Stimulated activated CD8-positive, alpha-beta memory T cell treated with anti-CD3 and anti-CD28 coated beads, Interleukin-7, amount 100 ng/mL, for 1 hour (primary cell): ENCODE measurements at places on chromosomes 1 and 21.

GRCh38 chr1:13700521-13701270 lies 708 bp downstream of the PRDM2 start:
- peak; percentile 11 for DNase-seq

- no peak for DNase-seq
Observed at GRCh38 chr1:178237121-178237520, 143.2 kb downstream of the RASAL2 start.

DNA sequence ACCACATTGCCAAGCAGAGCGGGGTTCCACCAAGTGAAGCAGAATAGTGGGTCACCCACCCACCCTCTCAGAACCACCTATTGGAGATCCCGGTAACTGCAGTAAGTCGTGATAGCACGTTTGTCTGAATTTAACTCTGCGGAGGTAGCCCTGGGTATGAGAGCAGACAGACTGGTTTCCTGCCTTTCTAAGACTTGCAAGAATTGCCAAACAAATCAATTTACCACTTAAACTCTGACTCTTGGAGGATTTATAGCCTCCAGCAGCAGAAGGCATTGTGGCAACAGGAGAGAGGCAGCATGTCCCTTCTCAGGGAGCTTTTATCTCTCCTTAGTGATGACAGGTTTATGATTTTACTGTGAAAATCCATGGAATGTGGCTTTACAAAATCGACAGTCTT lies 287.9 kb upstream of the FMN2 start:
- no peak for DNase-seq

GRCh38 chr1:42966688-42967612 lies 8.3 kb upstream of the SLC2A1 start:
- DNase-seq, result no peak

DNA sequence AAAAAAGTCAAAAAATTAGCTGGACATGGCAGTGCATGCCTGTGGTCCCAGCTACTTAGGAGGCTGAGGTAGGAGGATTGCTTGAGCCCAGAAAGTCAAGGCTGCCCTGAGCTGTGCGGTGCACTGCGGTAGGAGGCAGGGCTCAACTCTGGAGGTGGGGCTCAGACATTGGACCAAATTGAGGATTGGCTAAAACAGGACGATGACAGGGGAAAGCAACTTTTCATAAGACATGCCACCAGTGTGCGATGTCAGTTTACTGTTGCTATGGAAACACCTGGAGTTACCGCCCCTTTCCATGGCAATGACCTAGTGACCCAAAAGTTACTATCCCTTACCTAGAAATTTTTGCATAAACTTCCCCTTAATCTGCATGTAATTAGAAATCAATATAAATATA lies 85.3 kb downstream of the DISP3 start:
- DNase-seq, result no peak

DNA sequence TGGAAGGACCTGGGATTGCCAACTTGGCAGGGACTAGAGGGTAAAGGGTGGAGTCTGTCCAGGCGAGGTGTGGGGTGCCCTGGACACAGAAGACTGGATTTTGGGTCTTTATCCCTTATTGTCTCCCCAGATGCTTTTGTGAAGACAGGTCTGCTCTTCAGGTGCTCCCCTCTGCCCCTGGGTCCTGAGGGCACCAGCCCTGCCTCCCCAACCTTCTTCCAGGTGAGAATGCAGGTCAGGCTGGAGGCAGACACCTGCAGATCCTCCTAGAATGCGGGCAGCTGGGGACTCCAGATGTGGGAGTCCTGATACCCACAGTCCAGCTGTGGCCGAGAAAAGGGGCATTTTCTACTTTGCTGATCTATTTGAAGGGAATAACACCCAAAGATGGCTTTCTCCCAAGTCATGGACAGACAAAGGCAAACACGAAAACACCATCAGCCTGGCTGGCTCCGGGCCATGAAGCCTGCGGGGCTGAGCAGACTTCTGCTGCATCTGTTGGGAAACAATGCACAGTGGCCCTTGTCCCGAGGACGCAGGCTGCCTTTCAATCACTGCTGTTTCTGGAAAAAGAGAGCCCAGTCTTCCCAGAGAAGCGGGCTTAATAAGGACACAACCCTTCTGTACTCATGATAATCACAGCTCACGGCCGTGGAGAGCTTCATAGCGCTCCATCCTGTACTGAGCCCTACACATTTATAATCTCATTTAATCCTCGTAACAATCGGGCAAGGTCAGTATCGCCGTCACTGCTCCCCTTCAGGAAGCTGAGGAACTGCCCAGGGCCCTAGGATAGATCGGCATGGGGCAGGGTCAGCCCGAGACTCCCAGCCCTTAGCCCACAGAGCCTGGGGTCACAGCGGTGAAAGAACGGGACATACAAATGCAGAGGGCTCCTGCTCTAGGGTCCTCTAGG lies 62.0 kb upstream of the ABCG1 start:
- DNase-seq, result no peak

GRCh38 chr1:54798769-54799641 lies 2.1 kb downstream of the TTC22 start:
- DNase-seq, result no peak

GRCh38 chr1:64659478-64660138 lies 85.3 kb upstream of the RAVER2 start:
- DNase-seq, result no peak

DNA sequence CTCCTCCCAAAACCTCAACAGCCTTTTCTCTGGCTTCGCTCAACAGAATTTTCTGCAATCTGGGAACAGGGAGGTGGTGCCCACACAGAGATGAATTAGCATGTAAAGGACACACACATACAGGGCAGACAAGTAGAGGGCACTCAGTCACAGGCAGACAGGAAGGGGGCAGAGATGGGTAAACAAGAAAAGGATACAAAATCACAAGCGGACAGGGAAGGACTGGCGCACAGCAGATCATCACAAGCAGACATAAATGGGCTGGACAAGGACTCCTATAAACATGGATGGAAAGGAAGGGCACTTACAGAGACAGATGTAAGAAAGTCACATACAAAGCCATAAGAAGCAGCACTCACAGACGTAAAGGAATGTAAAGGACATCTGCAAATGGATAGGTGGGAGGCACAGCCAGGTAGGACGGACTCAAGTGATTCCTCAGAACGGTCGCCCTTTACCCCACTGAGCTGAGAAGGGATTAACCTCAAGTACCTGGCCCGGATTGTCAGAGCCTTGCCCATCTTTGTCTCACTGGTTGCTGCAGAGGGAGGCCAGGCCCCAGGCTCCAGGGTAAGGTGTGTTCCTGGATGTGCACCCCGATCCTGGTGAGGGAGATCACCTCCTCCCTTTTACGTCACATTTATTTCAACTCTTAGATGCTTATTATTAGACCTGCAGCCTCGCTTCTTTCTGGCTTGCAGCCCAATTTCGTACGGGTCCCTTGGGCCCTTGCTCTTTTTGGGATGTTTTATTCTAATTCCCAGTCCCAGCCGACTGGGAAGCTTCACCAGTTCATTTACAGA lies 836 bp upstream of the PRCC start:
- no peak for DNase-seq

DNA sequence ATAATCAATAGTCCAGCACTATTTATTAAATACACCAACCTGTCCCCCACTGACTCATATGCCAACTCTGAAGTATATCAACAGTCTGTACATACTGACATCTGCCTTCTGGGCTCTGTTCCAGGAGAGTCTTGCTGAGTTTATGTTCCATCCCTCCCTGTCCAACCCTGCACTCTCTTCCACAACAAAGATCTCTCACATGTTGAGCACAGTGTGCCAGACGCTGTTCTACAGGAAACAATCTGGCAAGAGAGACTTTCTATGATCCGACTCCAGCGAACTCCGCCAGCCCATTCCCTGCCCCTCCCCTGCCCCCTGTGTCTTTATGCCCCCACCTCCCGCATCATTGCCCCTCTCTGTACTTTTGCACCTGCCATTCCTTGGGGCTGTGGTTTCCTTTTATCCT lies 3.4 kb downstream of the LACTBL1 start:
- DNase-seq, result no peak

DNA sequence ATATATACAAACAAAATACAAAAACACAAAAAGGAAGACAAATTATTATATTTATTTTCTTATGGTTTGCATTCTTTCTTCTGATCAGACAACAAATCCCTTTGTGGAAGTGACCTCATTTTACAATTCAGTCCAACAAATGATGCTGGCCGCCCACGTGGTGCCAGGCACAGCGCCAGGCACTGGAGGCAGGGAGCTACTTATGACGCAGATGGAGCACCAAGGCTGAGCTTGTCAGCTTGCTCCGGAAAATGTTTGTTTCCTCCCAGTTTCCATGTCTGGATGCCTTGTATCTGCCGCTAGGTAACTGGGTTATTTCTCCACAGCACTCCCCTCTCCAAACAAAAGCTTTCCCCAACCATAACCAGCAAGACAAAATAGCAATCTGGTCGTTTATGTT lies 30.7 kb upstream of the CD34 start:
- DNase-seq, result no peak

DNA sequence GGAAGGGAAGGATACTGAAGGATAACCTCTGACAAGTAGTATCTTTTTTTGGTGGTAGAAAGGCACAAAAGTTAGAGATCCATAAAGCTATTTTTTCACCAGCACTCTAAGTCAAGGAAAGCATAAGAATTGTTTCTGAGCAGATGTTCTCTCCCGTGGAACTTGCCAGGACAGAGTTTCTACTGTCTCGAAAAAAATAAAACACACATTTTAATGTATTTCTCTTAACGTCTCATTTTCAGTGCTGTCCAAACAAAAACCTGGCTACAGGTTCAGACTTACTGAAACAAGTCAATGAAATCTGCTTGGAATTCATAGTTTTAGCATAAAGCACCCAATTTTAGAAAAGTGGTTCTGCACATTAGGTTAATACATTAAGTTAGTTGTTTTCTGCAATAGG lies 338.3 kb downstream of the LTN1 start:
- no peak for DNase-seq

DNA sequence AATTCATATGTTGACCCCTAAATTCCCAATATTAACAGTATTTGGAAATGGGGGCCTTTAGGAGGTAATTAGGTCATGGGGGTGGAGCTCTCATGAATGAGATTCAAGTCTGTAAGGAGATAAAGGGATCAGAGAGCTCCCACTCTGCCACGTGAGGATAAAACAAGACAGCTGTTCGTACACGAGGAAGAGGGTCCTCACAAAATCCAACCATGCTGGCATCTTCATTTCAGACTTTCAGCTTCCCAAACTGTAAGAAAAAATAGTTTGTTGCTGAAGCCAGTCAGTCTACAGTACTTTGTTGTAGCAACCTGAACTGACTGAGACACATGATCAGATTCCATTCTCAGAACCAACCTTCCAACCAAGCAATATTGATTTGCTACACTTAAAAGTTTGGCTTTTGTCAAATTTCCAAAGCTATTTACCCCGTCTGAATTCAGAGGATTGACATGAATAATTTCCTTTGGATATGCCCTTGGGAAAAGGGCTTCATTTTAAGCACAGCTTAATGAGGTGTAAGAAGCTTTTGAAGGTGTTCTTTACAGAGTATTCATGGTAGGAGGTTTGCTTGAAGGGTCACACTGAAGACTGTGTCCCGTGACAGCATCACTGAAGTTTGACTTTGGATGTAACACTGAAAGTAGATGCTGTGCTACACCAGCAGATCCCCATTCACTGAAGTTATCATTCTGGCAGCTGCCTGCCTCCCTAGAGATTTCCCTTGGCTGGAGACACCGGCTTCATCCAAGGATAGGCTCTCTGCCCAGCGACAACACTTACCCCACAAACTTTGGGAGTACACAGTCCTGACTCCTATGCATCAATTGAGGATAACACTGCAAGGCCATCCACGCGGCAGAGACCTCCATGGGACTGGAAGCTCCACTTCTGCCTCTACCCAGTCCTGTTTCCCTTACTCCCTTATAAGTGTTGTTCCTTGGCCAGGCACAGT lies 4.9 kb upstream of the OMA1 start:
- DNase-seq, result no peak

DNA sequence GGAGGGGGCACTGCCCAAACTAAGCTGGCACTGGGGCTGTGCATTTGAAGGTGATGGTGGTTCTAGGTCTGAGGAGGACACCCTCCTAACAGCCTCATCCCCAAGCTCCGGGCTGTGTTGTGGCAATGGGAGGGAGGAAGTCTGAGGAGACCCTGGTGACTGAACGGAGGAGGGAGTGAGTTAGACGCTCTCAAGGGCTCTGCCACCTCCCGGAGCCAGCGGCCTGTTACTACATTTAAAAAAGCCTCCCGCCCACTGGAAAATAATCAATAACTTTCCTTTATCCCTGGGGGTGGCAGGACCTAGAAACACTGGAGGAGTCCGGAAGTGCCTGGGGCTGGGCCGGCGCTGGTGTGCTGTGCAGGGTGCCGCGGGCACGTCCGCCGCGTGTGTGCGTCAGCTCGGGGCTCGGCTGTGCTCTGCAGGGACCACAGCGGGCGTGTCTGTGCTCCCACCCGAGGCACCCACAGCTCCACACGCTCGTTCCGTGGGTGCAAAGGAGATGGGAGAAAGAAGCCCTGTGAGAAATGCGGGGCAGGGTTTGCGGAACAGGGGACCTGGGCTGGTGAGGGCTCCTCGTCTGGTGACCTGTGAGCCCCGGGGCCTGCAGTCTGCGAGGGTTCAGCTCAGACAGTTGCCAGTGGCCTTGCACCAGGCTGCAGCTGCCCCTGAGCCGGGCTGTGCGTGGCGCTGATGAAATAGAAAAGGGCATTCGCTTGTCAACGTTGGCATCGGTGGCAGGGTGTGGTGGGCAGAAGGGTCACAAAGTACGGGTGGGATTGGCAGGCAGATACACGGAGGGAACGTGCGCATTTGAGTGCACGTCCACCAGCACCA lies 5.3 kb downstream of the SAMD11 start:
- no peak for DNase-seq

- no peak for DNase-seq
Observed at GRCh38 chr1:12553963-12554362, 64.0 kb downstream of the DHRS3 start.

GRCh38 chr21:45330075-45330781 lies 42.5 kb upstream of the POFUT2 start:
- no peak for DNase-seq

GRCh38 chr1:209607795-209608178 lies 24.3 kb downstream of the CAMK1G start:
- no peak for DNase-seq

DNA sequence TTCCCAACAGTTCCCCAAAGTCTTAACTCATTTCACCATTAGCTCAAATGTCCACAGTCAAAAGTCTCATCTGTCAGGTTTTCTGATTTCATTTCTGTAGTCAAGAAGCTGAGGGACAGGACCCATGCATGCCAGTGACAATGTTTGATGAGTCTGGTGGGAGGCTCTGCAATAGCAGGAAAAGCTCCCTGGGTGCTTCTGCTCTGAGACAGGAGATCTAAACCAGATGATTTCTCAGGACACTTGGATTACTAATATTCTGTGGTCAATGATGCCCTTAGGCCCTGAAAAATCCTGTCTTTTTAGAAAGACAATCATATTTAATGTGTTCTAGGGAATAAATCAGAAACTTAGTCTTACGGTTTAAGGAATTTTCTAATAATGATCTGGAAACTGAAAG lies 56.4 kb downstream of the PCBP3 start:
- DNase-seq, result no peak

DNA sequence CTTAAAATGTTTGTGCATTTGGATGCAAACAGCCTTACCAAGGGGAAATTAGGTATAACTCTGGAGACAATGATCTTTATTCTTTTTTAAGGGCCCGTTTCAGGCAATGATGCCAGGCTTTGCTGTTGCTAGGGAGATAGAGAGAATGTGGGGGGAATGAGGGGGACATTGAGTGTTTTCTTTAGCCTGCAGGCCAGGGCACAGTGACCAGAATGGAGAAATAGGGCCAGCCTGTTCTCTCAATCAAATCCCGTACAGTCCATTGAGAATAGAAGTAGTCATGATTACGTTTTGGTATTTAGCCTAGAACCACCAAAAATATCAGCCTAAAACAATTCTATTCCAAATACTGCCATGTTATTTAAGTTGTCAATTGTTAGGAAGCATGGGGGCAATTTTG lies 49.0 kb downstream of the RGS7 start:
- DNase-seq, result no peak

- DNase-seq, result no peak
Observed at GRCh38 chr21:42900446-42900845, 7.3 kb downstream of the NDUFV3 start.
